NCI-H2107 (cell line): ENCODE measurements at places on chromosomes 3 and 15.

DNA sequence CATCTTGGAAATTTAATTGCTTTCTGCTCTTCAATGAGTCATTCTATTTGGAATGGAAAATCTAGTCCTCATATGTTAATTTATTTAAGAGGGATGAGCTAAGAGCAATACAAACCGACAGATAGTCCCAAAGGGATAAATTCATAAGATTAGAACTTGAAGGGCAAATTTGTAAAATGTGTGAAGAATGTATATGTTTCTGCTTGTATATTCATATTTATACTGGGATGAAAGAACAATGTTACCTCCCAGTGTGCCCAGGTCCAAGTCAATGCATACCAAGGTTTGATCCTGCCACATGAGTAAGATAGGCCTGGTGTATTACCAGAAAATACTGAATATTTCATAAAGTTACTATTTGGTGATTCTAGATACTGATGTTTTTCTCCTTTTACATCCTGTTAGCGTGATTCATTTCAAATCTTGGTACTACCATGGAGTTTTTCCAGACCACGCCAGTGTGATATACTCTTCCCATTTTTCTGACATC lies 255.6 kb upstream of the SEMA6D start:
- DNase-seq: no peak

GRCh38 chr3:139654637-139655365 lies 23.0 kb downstream of the NMNAT3 start:
- peak; percentile 54 for DNase-seq

GRCh38 chr3:99662838-99663570 lies 24.6 kb downstream of the COL8A1 start:
- DNase-seq: no peak

DNA sequence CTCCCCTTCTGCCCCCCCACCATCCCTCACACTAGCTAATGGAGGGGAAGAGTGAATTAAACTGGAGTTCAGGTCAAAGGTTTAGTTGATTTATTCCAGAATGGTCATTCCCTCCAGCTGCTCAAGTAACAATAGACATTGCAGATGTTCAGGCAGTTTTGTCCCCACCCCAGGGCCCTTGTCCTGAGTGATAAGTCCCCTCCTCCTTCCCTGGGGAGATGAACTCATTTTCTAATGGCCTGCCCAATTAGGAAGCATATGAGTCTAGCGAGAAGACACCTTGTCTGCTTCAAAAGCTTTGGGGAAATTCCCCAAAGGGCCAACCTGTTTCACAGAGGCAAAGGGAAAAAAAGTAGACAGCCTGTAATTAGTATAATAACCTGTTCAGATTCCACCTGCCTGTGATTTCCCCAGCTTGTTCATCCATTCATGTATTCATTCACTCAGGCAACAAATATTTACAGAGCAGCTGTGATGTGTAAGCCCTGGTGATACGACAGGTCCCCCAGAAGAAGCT lies 165.3 kb downstream of the SHQ1 start:
- DNase-seq: no peak

DNA sequence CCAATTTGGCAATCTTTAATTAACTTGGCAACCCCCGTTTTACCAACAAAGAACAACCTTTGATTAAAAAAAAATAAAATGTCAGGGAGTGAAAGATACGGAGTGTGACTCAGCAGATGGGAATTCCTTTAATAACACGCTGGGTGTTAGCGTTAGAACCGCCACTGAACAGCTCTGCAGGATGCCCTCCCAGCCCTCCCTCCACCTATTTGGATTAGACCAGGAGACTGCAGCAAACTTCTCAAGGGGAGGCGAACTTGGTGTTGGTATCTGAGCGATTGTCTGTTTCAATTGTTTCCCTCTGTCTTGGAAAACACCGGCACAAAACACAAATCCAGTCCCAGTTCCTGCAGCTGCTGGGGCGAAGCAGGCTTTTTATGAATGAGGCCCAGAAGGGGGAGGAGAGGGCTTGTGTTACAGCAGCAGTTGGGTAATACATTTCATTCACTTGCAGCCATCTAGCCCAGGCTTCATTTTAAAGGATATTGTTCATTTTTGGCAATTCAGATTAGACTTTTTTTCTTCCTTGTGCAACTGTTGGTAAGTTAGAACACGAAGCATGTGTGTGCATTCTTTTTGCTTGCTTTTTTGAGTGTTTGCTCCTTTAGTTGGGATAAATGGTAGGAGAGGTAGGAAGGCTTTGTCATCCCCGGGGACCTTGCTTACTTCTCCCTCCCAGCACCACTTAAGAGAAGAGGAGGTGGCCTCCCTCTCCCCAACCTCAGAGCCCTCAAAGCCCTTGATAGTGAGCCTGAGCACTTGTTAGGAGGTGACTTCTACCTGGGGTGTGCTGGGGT lies 152.3 kb downstream of the IGF1R start:
- DNase-seq: peak; percentile 43

DNA sequence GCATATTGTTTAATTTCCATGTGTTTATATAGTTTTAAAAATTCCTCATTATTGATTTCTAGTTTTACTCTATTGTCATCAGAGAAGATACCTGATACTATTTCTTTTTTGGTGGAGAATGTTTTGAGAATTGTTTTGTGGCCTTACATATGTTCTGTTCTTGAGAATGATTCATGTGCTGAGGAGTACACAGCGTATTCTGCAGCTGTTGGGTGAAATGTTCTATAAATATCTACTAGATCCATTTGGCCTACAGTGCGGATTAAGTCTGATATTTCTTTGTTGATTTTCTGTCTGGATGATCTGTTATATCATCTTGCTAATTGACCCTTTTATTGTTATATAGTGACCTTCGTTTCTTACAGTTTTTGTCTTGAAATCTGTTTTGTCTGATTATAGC lies 109.7 kb downstream of the UBE2E2 start:
- DNase-seq: no peak

DNA sequence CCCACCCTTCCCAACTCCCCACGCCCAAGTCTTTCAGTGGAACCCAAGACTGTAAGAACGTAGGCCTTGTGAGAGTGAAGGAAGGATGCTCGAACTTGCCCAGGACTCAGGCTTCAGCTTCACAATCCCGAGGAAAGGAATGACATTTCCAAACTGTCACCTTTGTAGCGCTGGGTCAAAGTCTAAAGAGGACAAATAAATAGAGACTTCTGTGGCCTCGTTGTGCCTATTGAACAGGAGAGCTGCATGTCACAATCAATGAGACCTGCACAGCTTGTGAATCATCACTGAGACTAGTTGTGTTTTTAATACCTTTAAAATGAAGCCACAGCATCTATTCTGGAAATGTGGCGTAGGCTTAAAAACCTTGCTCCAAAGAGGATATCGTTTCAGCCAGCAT lies 222.8 kb upstream of the ST8SIA2 start:
- DNase-seq: no peak

- DNase-seq: no peak
Observed at GRCh38 chr3:70999730-71000129, 583.8 kb downstream of the FOXP1 start.

- DNase-seq: no peak
Observed at GRCh38 chr15:91866371-91866905, 12.9 kb downstream of the SLCO3A1 start.

DNA sequence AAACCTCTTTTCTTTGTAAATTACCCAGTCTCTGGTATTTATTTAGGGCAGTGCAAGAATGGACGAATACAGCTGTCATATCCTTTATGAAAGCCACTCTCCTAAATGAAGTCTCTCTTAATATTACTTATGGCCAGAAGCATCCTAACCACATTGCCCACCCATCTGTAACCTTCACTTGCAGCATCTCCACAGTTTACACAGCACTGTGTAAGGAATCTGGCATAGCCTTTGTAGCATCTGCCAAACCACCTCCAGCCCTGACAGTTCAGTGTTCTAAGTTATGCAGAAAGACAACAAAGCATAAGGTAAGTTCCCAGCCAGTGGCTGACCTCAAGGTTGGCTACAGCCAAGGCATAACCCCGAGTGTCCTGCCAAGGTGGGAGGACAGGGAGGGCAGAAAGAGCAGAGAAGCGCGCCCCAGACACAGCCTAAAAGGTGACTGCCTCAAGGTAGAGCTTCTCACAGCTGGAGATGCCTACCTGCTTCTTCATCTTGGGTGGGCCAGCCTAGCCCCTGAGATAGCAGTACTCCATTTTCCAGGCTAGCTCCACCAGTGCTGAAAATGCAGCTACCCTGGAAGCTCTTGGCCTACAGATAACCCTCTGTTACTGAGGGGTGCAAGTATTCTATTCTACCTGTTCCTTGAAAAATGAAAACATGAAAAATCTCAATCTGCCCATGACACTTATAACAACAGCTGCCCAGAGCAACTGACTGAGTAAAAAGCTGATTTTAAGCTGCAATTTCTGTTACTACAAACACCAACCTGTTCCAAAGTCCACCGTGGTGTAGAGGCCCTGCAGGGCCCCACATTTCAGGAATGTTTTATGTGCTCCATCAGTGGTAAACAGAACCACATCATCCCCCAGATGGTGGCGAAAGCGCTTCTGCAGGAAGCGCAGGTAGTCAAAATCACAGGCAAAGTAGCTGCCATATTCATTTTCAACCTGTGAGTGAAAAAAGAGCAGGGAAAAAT lies 39.3 kb downstream of the GLB1 start:
- no peak for DNase-seq

GRCh38 chr15:33135355-33135781 lies 59.1 kb downstream of the FMN1 start:
- no peak for DNase-seq

DNA sequence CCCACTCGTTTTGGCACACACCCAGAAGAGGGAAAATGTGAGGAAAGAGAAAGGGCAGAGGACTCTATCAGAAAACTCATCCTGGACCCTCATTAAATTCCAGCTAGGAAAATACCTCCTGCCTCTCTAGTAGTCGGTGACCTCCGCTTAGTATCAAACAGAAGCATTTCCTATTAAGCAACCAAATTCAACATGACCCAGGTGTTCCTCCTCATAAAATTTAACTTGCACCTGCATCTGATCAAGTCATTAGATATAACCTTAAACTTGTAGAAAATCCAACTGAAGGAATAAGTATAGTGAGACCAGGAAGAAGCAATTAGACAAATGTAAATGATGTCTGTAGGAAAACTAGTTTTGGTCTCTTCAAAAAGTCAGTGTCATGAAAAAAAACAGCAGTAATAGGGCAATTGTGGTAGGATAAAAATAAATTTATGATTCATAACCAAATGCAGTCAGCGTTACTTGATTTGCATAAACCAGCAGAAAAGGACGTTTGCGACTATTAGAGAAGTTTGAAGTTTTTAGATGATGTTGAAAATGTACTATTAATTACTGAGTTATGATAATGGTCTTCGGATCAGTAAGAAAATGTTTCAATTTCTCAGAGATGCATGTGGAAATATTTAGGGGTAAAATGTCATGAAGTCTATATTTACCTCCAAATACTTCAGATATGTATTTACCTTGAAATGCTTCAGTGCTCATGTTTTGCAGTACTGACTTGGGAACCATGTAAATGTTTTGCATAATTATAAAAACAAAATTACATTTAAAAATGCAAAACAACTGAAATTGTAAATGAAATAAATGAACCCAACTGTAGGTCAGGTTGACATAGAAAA lies 44.6 kb downstream of the LDHAL6B start:
- no peak for DNase-seq

DNA sequence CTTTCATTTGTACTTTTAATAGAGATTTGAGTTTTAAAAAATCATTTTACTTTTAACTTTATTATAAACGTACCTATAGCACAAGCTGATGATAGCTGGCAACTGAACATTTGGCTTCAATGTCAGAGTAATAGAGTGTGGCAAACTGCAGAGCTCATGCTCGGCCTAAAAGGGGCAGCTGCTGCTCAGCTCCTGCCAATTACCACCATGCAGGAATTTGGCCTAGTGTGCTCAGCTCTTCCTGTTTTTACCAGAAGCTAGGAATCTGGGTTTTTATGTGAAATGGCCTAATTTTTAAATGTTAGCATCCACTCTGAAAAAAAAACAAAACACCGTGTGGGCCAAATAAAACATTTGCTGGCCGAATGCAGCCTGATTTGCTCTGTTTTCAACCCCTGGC lies 1.8 kb downstream of the IFT122 start:
- no peak for DNase-seq

DNA sequence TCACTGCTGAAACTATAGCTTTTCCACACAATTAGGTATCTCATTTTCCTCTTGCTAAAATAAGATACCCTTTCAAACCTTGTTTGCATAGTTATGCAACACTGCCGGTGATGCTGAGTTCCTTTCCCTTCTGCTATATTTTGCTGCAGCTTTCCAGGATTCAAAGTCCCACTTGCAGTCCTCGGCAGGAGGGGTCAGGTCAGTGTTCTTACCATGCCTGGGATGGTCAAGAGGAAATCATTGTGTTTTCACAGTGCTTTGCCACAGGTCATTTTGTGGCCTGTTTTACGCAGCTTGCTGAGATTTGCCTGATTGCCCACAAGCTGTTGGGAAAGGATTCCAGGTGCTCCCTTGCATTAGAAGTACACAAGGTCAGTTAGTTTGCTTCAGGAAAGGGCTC lies 156.9 kb downstream of the B3GALNT1 start:
- no peak for DNase-seq

DNA sequence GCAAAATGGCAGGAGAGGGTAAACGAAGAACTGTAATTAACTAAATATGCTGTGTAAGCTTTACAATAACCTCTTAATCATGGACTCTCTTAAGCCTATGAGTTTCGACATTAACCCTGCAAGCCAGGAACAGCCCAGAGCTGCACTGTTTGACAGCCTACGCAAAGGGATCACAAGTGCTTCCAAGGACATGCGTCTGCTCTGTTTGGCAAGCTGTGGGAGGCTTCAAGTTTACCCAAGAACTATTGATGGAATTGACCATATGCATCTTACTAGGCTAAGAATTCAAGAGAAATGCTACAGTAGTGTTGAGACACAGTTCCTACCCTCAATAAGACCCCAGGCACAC lies 66.0 kb downstream of the PDZRN3 start:
- DNase-seq: no peak

DNA sequence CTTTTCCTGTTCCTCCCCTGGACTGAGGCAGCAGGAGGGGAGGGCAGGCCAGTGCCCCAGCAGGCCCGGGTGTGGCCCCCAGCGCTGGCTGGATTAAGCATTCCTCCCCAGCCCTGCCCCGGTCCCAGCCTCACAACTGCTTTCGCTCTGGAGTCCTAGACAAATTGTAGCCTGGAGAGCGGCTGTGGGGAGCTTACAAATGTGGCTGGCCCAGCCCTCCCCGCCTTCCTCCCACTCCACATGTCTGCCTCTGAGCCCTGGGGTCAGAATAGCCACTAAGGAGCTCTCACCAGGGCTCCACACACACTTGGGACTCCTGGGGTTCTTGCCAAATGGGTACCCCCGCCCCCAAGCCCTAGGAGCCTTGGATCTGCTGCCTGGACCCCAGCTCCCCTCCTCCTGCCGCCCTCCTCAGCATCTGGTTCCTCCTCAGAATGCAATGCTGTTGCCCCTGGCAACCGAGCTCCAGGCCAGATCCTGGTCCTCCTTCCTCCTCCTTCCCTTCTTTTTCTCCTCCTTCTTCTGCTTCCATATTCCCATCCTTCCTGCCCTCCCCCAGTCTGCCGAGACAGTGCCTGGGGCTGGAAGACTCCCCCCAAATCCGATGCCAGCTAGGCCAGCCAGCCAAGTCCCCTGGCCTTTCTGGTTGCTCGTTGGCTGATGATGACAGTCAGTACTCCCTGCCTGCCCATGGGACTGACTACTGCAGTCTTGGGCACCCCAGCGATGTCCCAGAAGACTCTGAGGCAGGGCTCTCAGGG lies 91.1 kb downstream of the LINGO1 start:
- DNase-seq: no peak
